Amygdala (tissue), 56 donors: ENCODE measurements at places on chromosomes 3 and 15.

GRCh38 chr3:65500398-65501306 is 538.1 kb downstream of the MAGI1 start:
- DNase-seq, result no peak

GRCh38 chr15:98548139-98548971 is 100.0 kb upstream of the IGF1R start:
- DNase-seq, result no peak

GRCh38 chr3:106862067-106862466 is 515.2 kb upstream of the CCDC54 start:
- DNase-seq, result no peak

DNA sequence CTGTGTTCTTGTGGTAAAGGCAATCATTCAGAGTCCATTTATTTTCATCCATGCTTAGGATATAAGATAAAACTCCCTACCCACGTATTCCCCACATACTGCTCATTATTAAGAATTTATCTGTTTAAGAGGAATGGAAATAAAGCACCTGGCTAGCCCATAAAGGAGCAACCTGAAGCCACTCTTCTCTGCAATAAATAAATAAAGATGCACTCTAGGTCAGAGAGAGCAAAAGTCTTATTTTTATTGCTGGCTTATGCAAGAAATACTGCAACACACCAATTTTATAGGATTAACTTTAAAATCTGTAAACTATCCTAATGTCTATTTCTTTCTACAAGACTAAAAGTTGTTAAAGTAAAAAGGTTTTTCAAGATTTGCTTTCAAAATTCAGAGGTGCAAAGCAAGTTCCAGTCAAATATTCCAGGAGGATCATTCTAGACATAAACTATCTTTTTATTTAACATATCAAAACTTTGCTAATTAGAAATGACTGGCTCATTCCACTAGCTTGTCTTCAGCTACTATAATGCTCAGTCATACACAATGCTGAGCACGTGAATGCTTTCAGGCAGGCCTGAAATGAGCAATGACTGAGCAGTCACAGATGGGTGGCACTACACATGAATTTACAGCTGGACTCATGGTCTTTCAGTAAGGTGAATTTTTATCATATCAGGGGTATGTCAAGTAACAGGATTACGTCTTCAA is 7.1 kb downstream of the TJP1 start:
- DNase-seq, result no peak

DNA sequence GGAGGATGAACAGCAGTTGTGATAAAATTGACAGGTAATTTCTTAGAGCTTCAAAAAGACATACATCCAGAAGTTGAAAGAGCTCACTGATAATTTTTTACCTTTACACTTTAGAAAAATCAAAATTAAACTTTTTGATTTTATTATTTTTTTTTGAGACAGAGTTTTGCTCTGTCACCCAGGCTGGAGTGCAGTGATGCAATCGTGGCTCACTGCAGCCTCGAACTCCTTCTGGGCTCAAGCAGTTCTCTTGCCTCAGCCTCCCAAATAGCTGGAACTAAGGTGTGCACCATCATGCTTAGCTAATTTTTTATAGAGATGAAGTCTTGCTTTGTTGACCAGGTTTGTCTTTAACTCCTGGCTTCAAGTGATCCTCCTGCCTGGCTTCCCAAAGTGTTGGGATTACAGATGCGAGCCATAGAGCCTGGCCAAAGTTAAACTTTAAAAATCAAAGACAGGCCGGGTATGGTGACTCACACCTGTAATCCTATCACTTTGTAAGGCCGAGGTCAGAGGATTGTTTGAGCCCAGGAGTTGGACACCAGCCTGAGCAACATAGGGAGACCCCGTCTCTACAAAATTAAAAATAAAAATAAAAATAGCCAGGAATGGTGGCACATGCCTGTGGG is 21.7 kb downstream of the PLA2G4F start:
- DNase-seq, result no peak

DNA sequence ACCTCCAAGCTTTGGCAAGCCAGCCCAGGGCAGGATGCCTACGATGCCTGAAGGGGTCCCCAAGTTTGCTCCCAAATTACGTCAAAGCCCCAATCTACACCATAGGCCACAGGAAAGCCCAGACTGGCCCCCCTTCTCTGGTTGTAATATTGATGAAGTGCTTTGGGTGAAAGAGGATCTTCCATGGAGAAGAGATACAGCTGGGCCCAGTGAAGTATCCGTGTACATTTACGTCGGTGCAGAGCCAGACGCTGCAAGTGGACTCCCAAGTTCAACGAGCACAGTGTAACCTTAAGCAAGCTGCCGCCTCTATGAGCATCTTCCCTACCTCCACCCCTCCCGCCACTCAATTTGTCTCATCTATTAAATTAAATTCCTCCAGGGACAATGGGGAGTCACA is 100.1 kb upstream of the TPM1 start:
- DNase-seq, result no peak
